ENCODE measurements at places on chromosomes 1 and 21.

GRCh38 chr1:40393173-40393572 lies 19.6 kb downstream of the SMAP2 start:
- no peak for DNase-seq

DNA sequence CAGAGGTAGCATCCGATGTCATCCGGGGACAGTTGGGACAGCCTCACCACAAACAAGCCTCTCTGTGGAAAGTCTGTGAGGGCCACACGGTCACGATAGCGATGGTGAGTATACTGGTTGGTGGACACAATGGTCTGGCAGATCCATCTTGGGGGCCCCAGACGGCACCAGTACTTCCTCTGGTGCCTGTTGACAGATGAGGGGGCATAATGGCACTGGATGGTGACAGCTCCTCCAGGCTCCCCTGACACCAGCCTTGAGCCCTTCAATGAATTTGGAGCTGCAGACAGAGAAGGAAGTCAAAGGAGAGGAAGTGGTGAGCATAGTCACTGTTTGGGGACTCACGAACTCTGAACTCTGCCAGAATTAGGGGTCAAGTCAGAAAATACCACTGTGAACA lies 8.0 kb downstream of the FCAMR start:
- no peak for DNase-seq

GRCh38 chr1:33332881-33333280 lies 12.0 kb upstream of the A3GALT2 start:
- DNase-seq: no peak

DNA sequence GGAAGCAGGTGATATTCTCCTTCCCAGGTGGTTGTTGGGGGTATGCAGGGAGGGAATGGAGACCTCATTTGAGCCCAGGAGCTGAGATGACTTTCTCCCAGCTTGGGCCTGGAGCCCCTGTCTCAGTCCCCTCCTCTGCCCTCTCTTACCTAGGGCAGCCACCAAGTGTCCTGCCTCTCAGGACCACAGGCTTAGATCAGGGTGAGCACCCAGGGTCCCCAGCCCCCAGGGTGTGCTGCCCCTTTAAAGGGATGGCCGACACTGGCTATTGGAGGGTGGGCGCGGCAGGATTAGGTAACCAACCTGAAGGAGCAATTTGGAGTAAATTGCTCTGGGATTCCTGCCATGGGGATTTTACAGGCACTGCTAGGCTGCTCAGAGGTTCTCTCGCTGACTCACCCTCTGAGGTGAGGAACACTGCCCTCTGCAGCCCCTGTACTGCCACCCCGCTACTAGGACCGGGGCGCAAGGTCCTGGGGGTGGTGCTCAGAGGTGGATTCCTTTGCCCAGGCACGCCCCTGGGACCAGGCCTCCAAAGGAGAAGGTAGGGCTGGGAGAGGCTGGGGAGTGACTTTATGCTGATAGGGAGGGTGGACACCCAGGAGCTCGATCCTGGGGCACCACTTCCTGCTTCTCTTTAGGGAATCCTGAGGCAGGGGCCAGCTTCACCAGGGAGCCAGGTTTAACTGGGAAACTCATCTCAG lies 1.5 kb downstream of the RPS6KA1 start:
- DNase-seq: no peak

GRCh38 chr1:212613440-212614335 lies 5.1 kb downstream of the ATF3 start:
- no peak for DNase-seq

Measured in activated T-cell treated with anti-CD3 and anti-CD28 coated beads, Interleukin-2, amount 50 U/mL, for 24 hours (primary cell).